CD4-positive, alpha-beta T cell treated with Interleukin-10 for 1 hour (primary cell): ENCODE measurements at places on chromosomes 5 and 9.

- no peak for DNase-seq
Measured at GRCh38 chr5:80119372-80119771, 84.2 kb downstream of the THBS4 start.

GRCh38 chr9:131546336-131547084 lies 1.2 kb downstream of the PRRT1B start:
- DNase-seq, result no peak

DNA sequence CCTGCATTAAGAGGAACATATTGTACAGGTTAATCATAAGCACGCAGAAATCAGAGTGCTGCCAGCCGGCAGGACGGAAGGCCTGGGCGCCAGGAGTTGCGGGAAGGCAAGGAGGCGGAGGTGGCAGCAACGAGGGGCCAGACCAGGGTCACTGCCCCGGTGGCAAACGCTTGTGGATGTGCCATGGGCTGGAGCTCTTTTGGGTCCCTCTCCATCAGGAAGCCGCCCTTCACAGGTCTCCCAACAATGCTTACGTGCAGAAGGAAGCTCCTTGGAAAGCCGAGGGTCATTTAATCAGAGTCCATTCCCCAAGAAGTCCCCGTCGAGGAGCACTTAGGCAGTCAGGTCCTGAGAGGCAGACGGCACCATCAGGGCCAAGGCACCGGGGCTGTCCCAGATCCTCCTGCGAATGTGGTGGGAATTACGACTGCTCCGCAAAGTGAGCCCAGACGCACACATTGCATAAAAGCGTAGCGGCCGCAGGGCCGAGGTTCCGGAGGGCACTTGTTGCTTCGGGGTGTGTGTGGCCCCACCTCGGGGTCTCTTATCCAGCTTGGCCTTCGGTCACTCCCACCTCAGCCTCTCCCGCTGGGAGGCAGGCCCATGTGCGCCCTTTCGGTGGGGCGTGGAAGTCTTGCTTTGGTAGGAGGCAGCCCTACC lies 20.5 kb downstream of the MRPL36 start:
- DNase-seq, result no peak

GRCh38 chr9:101458963-101459631 lies 23.5 kb upstream of the ALDOB start:
- peak; percentile 51 for DNase-seq

DNA sequence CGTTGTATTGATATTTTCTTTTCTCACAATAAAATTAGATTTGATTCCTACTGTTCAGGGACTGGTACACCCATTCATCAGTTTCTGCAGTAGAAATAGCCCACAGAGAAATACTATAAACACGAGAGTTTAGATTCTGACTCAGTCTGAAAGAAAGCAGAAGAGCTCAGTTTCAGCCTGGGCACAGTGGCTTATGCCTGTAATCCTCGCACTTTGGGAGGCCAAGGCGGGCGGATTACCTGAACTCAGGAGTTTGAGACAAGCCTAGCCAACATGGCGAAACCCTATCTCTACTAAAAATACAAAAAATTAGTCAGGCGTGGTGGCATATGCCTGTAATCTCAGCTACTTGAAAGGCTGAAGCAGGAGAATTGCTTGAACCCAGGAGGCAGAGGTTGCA lies 8.6 kb downstream of the ITK start:
- no peak for DNase-seq

DNA sequence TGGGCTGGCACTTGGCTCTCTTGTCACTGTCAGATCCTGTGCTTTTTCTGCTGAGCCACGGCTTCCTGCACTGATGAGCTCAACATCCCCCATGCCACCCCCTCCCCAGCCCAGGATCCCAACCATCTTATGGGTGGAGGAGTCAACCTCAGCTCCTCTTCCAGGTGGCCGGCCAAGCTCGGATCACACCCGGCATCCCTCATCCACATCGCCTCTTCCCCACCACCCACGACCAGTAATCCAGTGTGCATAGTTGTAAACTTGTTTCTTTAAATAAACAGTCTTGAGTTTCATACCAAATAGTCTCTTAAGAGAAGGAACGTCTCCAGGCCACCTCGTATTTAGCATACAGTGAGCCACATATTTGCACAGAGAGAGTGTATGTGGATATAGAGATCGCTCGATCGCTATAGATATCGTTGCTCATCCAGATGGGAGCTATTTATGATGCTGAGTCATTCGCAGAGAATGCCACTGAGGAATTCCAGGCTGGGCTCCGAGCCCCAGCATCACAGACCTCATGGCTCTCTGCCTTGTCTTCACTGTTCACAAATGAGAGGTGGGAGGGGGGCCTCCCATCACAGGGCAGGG lies 61.8 kb upstream of the CPLX2 start:
- no peak for DNase-seq

- no peak for DNase-seq
Measured at GRCh38 chr5:140391732-140392131, 9.9 kb upstream of the ANKHD1 start.

GRCh38 chr5:158684469-158684868 lies 415.2 kb downstream of the EBF1 start:
- no peak for DNase-seq

GRCh38 chr9:1929722-1930244 lies 85.4 kb upstream of the SMARCA2 start:
- DNase-seq, result no peak

- peak; percentile 20 for DNase-seq
Measured at GRCh38 chr9:15642369-15642962, 89.6 kb downstream of the CCDC171 start.

DNA sequence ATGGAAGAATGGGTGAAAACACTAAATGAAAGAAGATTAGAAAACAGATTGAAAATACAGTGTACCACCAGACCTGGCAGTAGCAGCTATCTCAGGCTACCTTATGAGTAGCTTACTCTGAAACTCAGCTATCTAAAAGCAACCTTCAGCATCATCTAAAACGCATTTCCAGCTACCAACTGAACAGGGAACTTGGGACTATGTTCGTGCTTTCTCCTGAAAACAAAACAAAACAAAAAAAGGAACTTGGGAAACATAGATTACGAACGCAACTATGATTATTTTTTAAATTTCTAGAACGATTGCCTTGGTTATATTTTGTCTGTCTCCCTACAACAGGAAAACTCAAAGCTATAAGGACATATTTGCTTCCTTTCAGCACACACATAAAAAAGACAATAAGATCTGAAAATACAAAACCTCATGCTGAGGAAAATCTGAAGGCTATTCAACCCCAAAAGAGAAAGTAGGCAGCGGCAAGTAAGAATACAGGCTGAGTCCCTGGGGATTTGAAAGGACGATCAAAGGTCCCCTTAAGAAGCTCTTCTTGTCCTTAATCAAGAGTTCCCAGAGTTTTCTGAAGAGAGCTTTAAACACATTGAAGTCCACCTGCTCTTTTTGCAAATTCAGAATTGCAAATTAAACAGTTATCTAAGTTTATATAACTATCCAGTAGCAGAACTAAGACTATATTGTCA lies 53.4 kb downstream of the OR2K2 start:
- DNase-seq, result no peak

GRCh38 chr9:121169094-121169601 lies 32.5 kb downstream of the RAB14 start:
- DNase-seq, result peak; percentile 30

DNA sequence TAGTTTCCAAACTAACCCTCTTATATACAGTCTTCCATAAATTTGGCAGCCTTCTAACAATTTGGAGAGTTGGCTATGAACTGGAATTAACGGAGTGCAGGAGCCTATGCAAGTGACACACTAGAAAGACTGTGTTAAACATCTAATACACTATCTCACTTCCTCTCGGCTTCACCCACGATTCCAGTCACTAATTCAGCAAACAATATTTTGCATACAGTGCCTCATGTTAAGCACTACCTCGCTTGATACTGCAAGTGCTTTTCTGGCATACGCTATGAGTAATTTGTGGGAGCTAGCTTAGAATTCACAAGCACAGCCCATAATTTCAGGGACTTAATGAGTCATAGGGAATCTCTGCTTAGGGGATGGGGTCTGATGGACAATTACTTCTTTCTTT lies 102.5 kb downstream of the ST8SIA4 start:
- DNase-seq, result no peak

- DNase-seq, result no peak
Measured at GRCh38 chr5:171299851-171300250, 9.2 kb upstream of the TLX3 start.

DNA sequence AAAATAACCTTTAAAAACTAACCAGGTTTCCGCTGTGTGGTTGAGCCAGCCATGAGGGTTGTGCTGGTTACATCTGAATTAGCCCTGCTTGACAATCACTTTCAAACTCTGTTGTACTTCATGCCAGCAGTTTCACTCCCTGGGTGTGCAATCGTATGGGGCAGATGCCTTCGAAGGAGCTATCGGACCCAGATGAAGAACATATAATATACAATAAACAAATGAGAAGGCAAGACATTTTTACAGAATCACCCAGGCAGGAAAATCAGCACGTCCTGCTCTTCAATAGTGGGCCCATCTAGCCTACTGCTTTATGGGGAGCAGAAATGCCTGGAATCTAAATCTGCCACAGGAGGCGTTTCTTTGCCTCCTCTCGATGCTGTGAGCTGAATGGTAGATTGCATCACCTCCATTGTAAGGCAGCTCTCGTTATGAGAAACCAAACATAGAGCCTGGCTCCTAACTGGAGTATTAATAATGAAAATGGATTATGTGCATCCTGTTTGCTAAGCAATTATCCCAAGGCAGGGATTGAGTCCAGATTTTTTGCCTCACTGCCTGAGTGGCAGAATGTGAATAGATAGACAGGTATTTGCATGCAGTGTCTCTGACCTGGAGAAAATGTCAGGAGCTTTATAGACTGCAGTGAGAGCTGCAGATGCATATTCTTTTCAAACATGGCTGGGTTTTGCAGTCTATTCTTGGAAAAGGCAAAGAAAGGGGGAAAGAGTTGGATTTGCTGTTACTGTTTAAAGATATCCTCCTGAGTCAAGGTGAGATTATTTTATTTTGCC lies 143.3 kb upstream of the SMARCA2 start:
- peak; percentile 4 for DNase-seq

GRCh38 chr9:83431101-83432060 lies 106.8 kb downstream of the FRMD3 start:
- no peak for DNase-seq
